ENCODE measurements at places on chromosomes 5 and 9.

DNA sequence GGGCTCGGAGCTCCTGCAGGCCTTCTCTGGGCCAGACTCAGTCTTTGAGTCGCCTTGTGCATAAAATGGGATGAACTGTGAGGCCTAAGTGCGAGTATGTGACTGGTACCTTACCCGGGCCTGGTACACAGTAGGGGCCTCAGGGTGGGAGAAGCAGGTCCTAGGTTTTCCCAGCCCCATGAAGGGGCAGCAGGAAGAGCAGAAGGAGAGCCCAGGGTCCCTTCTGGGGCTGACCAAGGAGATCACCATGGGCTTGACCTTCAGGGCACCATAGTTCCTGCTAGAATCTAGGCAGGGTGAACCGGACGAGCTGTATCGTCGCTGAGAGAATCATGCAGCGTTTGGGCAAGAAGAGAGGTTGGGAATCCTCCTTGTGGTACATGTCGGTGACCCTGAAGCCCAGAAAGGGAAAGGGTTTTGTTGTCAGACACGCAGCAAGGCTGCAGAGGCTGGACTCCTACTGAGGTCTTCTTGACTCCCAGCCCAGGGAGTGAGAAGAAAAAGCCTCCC, 373 bp upstream of the PHYKPL start:
- DNase-seq, result no peak

GRCh38 chr9:114172981-114173833, 17.9 kb downstream of the COL27A1 start:
- no peak for DNase-seq

- DNase-seq, result no peak
Observed at GRCh38 chr5:76859591-76860247, 9.9 kb downstream of the S100Z start.

GRCh38 chr5:143664623-143665022, 147.3 kb upstream of the HMHB1 start:
- DNase-seq, result no peak

- DNase-seq, result no peak
Observed at GRCh38 chr5:96911139-96911538, 24.7 kb upstream of the LNPEP start.

DNA sequence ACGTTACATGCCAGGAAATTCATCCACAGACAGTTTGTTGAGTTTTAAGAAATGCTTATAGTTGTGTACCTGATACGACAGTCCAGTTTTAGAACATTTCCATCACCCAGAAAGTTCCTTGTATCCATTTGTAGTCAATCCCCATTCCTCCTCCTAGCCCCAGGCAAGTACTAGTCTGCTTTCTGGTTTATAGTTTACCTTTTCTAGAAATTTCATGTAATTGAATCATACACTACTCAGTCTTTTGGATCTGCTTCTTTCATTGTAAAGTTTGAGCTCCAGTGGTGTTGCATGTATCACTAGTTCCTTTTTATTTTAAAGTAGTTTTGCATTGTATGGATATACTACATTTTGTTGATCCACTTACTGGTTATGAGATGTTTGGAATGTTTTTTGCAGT, 291.2 kb downstream of the AOPEP start:
- DNase-seq, result no peak

- no peak for DNase-seq
Observed at GRCh38 chr9:135399000-135399649, 80.5 kb upstream of the PPP1R26 start.

GRCh38 chr5:140319833-140320232, 16.9 kb upstream of the PFDN1 start:
- no peak for DNase-seq

DNA sequence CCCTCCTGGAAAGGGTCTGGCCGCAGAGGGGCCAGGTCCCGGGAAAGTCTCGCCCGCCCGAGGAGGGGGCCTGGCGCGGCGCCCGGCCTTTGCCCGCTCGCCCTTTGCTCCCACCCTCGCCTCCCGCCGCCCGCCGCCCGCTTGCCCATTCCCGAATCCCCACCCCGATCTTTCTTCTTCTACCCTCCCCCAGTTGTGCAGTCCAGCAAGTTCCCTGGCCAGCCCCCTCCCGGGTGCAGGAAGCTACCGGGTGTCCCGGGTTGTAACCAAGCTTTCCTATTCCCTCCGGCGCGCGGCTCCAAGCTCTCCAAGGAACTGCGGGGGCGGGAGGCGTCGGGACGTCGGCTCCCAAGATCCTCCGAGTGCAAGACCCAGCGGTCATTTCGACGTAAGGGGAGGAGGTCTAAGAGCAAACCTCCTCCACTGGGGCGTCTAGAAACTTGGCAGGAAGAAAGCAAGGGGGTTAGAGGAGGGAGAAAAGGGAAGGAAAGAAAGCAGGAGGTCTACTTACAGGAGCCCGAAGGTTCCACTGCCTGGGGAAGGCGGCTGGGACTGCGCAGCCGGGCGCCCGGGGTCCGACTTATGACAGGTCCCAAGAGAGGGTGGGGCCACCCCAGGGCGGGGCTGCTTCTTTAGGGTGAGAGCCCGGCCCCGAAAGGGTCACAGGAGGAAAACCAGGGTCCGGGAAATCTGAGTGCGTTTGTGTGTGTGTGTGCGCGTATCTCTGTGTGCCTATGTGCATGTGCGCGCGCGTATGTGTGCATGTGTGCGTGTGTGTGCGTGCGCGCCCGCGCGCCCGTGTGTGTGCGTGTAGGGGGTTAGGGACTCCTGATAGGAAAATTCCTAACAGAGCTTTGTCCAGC, at the start of gene PTGR1:
TSS of gene PTGR1 (minus strand) at position 556 of the 863 bp plus-strand sequence. CDS start 2,225 bp downstream, outside the sequence.
- no peak for DNase-seq

GRCh38 chr5:150627731-150628545, 12.5 kb upstream of the SYNPO start:
- DNase-seq, result no peak

DNA sequence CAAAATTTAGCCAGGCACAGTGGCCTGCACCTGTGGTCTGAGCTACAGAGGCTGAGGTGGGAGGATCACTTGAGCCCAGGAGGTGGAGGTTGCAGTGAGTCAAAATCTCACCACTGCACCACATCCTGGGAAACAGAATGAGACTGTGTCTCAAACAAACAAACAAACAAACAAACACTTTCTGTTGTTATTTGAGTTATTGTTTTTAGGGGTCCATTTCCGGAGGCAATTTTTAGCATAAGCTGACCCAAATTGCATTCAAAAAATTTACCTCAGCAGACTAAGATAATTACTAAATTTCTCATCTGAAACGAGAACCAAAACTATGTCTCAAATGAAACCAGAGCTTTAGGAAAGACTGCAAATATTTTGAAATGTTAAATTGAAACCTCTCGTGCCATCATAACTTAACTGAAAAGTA, 1485.1 kb downstream of the EFNA5 start:
- no peak for DNase-seq

All from activated gamma-delta T cell (primary cell).